ENCODE measurements at places on chromosomes 7 and 10.

DNA sequence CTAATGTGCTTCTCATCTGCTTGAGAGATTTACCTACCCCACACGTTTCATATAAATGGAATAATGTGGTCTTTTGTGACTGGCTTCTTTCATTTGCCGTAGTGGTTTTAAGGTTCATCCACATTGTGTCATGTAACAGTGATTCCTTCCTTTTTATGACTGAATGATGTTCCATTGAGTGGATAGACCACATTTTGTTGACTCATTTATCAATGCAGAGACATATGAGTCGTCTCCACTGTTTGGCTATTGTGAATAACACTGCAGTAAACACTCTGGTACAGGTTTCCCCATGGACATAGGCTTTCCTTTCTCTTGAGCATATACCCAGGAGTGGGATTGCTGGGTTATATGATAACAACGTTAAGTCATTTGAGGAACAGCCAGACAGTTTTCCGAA lies 2.0 kb upstream of the AOC1 start:
- no peak for DNase-seq

GRCh38 chr10:132311338-132311939 lies 3.7 kb upstream of the STK32C start:
- no peak for DNase-seq

DNA sequence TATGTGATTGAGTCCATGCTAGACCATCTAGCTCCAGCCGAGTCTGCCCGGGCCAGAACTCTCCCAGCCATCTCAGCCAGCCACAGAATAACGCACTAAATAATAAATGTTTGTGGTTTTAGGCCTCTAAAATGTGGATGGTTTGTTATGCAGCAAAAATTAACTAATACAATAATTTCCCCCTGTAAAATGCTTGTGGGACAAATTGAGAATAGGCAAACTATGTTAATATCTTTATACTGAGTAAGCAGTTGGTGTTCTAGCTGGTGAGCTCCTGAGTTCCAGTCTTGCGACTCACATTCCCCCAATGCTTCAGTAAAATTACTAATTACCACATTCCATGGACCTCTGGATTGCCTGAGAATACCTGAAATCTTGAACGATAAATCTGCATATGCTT lies 316.8 kb upstream of the NFE2L3 start:
- DNase-seq, result no peak

DNA sequence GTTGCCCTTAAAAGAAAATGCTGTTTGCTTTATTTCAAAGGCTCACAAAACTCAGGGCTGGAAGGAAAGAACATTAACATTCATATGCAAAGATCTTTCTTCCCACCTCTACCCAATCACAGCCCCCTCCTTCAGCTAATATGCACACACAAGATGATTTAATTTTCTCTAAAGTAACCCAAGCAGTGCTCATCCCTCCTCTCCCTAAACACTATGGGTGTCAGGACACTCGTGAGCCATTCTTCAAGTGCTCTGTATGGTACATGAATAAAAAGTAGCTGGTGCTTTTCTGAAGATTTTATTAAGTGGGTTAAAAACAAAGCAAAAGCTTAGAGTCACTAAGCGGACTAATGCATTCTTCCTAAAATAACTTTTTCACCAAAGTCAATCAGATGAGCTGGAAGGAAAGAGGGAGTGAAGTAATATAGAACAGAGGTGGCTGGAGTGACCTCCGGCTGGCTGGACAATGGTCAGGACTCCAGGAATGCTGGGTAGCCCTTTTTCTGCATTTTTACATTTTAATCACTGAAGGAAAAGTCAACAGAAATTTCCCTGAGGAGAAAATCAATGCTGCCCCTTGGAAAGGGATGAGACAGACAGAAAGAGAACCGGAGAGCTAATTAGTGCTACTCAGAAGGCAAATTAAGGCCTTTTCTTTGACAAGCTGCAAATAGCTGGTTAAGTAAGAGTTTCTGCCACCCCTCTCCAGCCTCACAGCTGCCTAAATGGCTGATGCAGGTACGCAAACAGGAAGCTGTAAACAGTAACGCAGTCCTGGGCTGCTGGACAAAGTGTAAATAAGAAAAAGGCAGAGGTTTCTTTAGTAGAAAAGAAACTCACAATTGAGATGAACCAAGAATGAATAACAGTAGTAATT lies 6.6 kb downstream of the DGKI start:
- DNase-seq, result no peak

DNA sequence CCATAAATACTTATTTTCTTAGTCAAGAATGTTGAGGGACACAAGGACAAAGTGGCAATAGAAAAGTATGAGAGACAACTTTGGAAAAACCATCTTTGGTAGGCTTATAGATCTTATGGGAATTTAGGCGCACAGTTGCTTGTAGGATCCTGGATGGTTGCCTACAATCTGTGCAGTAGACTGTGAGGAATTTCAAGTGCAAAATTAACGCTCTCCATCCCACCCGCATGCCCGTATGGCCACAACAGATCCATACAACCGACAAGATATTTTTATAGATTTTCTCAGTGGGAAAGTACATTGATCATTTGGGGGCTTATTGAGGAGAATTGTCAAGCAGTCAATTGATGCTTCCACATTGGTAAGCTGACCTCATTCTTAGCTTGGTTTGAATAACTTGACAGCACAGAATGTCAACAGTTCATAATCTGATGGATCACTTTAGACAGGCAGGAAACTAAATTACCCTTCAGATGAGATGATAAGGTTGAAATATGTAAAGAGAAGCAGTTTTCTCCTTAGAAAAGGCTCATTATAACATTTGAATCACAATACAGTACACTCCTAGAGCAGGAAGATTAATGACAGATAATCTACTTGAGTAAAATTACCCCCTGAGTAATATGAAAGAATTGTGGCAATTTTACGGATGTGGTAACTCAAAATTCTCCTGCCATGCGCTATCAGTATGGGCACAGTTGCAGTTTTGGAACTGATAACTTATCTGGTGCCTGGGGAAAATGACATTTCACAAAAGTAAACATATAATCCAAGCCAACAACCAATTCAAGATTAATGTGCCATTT lies 479.7 kb downstream of the KIF20B start:
- no peak for DNase-seq

DNA sequence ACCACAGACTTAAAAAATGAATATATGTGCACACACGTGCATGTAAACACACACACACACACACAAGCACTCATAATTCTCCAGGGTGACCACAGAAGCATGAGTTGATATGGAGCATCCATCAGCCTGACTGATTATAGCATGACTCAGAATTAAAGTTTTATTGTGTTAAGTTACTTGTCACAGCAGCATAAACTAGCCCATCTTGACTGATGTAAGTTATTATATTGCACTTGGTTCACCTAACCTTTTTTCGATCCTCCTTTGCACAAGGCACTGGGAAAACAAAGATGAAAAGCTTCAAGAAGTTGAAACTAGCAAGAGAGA lies 18.8 kb upstream of the SLC35G1 start:
- DNase-seq, result no peak

DNA sequence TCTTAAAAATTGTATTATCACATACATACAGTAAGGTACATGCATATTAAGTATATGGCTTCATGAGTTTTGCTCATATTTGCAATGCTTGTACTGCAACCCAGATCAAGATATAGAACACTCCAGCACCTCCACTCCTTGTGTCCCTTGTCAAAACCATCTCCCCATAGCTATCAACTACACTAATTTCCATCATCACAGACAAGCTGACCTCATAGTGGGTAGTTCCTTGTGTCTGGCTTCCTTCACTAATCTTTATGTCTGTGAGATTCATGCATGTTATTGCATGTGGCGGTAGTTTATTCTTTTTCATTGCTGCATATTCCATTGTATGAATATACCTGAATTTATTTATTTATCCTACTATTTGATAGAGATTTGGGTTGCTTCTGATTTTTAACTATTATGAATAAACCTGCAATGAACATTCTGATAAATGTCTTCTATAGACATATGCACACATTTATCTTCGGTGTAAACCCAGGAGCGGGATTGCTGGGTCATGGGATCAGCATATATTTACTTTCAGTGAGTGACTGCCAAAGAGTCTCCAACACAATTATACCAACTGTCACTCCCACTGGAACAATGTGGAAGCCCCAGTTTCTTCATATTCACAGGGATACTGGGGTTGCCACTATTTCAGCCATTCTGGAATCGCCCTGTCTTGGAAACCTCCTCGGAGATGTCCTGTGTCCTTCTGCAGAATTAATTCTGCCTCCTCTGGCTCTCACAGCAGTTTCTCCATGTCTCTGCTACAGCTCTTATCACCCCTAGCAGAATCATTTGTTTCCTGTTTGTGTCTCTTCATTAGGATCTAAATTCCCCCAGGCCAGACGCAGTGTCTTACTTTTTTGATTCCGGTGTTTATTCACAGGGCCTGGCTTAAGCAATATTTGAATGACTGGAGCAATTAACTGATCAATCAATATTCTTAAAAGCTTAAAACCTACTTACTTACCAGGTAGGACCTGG lies 14.7 kb upstream of the ADAM12 start:
- no peak for DNase-seq

- DNase-seq, result peak; percentile 47
Measured at GRCh38 chr7:12630513-12630819, 57.0 kb upstream of the ARL4A start.

GRCh38 chr10:60856405-60856804 lies 78.1 kb downstream of the CDK1 start:
- no peak for DNase-seq

DNA sequence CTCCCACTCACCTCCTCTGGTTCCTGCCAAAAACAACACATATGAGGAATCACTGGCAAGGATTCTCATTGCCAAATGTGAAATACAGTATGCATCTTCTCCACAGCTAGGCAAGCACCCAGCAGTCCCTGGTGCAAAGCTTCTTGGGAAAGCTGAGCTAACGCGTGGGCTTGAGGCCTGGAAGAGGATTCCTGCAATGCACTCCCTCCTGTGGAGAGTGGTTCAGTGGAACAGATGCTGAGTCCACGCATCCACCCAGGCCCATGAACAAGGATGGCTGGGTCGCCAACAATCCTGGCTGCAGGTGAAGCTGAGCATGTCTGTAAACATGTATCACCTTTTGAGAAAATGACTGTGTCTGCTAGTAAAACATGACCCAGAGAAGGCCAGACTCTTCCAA lies 113.2 kb upstream of the CHST15 start:
- no peak for DNase-seq

- DNase-seq, result no peak
Measured at GRCh38 chr7:116955801-116956476, 2.6 kb downstream of the ST7 start.

DNA sequence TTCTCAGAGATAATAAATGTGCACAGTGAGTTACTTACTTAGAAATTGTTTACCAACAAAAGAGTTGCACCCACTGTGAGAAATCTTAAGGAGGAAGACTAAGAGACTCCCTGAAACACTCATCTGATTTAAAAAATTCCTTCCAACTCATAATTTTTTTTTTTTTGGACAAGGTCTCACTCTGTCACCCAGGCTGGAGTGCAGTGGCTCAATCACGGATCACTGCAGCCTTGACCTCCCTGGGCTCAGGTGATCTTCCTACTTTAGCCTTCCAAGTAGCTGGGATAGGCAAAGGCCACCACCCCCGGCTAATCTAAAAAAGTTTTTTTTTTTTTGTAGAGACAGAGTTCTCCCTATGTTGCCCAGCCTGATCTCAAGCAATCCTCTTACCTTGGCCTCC lies 36.0 kb downstream of the MALSU1 start:
- no peak for DNase-seq

DNA sequence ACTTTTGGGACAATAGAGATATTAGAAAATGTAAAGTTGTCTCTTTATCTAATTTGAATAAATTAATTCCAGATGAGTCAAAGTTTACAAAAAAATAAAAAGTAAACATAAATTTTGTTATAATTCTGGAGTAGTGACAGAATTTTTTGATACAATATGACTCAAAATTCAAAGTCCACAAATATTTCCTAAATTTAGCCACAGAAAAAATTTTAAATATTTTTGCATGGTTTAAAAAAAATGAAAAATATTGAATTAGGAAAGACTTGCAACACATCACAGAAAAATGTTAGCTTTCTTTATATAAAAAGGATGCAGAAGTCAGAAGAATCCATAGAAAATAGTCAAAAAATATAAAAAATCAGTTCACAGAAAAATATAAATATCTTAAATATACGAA lies 117.7 kb downstream of the ARHGAP21 start:
- DNase-seq, result no peak

DNA sequence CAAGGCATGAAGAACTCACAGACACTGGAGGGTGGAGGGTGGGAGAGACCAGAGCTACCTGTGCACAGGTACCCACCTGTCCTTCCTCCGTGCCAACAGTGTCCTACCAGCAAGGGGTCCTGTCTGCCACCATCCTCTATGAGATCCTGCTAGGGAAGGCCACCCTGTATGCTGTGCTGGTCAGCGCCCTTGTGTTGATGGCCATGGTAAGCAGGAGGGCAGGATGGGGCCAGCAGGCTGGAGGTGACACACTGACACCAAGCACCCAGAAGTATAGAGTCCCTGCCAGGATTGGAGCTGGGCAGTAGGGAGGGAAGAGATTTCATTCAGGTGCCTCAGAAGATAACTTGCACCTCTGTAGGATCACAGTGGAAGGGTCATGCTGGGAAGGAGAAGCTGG lies 21.8 kb downstream of the PRSS2 start:
- no peak for DNase-seq

DNA sequence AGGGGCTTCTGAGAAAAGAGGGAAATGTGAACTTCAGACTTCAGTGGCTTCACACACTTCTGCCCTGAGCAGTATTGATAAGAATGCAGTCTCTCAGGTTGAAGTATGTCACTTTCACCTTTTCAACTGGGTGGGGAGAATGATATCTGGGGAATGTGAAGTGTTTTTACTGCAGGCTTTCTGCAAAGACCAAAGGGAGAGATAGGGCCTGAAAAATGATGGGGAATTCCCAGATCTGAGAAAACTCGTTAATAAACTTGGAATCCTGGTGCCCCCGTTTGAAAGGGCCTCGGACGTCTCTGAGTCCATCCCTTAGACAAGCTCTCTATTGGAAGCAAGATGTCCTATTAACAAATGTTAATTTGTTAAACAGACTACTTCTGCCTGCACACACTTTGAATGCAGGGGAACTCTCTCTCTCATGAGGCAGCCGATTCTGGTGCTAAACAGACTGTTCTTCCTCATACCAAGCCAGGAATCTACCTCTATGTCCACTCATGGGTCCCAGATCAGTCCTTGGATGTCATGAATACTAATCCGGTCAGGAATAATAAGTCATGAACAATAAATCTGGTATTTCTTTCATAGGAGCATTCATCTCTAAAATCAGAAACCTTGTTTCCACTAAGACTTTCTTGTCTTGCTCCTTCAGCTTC lies 193.6 kb downstream of the JCAD start:
- no peak for DNase-seq

GRCh38 chr7:94276027-94276426 lies 118.7 kb upstream of the COL1A2 start:
- DNase-seq, result no peak

- DNase-seq, result no peak
Measured at GRCh38 chr10:70459774-70460490, 18.5 kb upstream of the NODAL start.
